Left ventricle myocardium inferior (tissue), 1 donor: ENCODE measurements at places on chromosomes 6 and 20. TPM values are rescaled to one million over a fixed set of nuclear protein-coding genes. Genes with fewer than 3 reads are reported as not detected.

GRCh38 chr6:129475477-129476247 lies 234.3 kb downstream of the ARHGAP18 start:
- DNase-seq, result no peak

DNA sequence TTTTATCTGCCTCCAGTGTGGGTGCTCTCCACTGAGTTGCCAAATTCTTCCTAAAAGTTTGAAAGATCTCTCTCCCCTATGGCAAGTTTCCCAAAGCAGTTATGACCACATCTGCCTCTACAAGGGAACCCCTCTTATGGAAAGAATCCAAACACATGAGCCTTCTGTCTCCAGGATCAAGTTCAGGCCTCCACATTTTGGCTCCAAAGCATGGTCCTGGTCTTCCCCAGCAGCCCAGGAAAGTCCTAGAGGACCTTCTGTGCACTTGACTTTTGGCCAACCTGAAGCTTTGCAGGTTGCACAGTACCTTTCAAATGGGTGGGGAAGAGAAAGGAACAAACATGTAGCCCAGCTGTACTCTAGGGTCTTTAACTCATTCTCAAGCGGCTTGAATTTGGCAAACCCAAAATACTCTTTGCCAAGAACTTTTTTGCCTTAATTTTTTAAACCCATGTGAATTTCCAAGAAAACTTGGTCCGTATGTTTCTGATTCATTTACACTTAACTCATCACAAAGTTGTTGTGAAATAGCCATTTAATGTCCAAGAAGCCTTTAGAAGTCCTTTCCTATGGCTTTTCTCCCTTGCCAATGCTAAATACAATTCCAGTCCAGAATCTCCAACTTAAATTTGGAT lies 240.1 kb upstream of the TBX18 start:
- DNase-seq, result peak; percentile 23

Gene ZBP1
- total RNA-seq, result not detected

Gene VGLL2
- 2.4 TPM for total RNA-seq

Gene TFAP2C
- total RNA-seq, result 0.19 TPM
